ENCODE measurements at places on chromosomes 1 and 21.

DNA sequence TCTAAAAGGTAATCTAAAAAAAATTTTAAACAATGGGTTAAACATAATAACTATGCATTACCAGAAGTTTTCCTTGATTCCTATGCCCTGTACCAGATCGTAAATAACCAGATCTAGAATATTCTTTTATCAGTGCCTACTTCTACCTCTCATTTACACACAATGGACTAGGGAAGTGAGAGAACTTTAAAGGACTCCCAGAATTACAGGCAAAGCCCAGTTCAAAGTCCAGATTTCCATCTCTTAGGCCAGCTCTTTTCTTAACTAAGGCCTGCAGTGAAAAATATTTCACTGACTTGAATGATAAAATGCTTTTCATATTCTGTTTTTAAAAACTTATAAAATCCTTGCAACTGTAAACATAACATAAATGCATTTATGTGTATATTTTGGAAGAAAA lies 32.6 kb downstream of the ESRRG start:
- no peak for DNase-seq

DNA sequence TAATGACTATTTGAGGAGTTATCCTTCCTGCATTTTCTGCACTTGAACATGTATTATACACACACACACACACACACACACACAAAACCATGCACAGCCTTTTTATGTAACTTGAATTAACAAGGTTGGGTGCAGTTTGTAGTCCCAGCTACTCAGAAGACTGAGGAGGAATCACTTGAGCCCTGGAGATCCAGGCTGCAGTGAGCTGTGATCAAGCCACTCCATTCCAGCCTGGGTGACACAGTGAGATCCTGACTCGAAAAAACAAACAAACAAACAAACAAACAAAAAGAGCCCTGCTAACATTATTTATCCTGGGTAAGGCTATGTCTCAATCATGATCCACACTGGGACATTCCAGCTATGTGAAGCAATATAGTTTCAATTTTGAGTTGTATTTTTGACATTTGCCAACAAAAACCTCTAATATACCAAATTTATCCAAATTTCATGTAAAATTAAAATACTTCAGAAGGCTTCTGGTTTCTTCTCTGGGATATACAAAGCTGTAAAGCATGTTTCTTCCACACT lies 156.8 kb downstream of the NTPCR start:
- no peak for DNase-seq

GRCh38 chr1:43214501-43215444 lies 42.6 kb downstream of the CFAP57 start:
- no peak for DNase-seq

GRCh38 chr1:155322571-155322952 lies 1.9 kb downstream of the RUSC1 start:
- no peak for DNase-seq

GRCh38 chr1:200247518-200247917 lies 162.3 kb downstream of the ZNF281 start:
- no peak for DNase-seq

DNA sequence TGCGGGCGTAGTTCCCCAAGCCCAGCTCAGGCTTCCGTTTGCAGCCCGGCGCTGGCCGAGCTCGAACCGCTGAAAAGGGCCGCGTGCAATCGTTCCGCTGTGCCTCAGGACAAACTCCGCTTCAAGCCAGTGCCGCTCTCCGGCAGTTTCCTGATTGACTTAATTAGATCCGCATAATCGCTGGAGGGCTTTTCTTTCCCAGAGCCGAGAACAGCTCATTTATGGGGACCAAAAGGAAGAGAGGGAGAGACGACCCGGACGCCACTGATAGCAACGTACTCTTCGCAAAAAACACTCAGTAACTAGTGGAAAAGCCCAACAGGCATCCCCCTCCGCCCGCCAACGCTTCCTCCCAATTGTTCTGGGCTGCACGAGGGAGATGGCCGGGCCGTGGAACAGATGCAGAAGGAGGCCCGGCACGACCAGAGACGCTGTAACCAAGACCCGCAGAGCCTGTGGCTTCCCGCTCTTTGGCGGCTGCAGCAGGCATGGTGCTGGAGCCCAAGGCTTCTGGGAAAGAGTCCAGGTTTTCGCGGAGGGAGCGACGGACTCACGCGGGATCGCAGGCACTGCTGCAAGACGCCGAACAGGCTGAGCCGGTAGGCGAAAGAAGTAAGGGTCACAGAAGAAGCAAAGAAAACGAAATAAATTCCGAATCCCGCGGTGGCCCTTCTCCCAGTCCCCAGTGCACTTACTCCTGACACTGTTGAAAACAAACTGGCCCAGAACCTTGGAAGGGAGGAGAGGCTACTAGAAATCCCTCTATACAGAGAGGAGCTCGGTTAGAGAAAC lies 3.6 kb upstream of the FOXD2 start:
- no peak for DNase-seq

- DNase-seq: no peak
These were observed 1.8 kb downstream of the PIK3R3 start for GRCh38 chr1:46130606-46131005.

DNA sequence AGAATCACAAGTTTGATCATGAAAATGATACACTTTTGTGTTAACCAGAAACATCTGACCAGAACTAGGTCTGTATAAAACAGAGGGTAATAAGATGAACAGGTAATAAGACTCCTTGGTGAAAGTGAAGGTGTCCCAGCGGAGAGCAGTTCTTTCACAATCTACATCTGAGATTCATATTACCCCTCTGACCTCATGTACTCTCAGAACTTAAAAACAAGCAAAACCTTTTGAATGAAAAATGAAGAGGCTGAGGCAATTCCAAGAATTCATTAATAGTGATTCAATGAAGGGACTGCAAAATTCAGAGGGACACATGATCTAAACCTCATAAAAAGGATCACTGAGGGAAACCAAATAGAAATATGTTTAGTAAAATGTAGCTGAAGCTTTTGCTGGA lies 10.9 kb upstream of the MPZL1 start:
- no peak for DNase-seq

DNA sequence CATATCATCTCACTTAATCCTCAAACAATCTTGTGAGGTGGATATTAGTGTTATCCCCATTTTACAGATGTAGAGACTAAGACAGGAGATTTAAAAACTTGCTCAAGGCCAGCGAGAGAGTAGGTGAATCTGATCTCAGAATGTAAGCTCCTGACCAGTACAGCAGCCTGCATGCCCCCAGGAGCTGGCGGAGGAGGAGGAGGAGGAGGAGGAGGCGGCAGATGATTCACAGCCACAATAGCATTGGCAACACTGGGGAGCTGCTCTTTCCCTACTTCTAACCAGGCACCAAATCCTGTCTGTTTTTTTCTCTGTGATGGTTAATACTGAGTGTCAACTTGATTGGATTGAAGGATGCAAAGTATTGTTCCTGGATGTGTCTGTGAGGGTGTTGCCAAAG lies 243.2 kb downstream of the ATG4C start:
- no peak for DNase-seq

DNA sequence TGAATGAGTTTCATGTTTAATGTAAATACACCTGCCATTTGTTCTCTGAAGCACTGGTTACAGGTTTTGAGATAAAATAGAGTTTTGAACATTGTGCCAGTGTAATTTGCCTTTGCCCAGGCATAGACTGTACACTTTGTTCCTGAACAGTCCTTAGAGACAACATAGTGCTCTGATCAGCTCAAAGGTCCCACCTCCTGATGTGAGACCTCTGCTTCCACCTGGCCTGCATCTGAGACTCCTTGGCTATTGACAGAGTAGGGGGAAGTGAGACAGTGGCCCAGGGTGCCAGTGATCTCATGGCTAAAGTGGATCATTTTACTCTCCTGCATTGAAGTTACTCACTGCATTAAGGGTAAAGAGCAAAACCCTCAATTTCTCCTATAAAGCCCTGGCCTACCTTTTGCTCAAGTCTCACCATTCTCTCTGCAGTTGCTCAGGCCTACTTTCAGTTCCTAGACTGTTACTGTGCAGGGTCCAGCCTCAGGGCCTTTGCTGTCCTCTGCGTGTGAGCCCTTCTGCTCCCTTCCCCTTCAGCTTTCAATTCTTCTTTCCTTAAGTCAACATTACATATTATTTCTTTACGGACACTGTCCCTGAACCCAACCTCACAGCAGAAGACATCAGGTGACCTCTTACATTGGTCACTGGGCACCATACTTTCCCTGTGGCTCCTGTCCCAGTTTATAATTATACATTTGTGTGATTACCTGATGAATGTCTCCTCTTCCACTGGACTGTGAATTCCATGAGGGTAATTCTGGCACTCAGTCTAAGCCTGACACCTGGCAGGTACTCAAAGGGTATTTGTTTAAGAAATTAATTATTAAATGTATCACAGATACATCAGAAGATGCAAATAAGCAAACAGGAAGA lies 142.9 kb downstream of the ROR1 start:
- no peak for DNase-seq

- no peak for DNase-seq
These were observed 45.3 kb upstream of the COL18A1 start for GRCh38 chr21:45359451-45360217.

DNA sequence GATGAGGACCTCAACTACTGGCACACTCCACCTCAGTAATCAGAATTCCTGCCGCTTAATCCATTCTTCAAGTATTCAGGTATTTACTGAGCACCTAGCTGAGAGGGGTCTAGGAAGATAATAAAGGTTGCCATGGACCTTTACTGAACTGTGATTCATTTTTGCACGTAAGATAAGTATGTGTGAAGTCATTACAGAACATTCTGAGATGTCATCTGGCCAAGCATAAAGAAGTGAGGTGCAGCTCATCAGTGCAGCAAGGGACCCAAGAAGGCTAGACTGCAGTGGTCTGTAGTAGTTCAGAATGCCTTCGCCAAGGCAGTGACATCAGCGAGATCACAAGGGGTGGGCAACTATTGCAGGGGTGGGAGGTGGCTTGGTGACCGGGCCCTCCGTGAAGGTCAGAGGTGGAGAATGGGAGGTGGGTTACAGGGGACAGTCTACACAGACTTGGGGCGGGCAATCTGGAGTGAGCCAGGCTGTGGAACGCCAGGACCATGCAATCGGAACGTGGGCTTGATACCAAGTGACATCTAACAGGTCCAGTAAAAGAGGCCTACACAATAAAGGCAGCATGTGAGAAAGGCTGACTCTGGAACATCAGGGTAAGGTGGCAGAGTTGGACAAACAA lies 107.4 kb downstream of the SLC45A1 start:
- no peak for DNase-seq

GRCh38 chr1:4787551-4787950 lies 133.1 kb downstream of the AJAP1 start:
- no peak for DNase-seq

- no peak for DNase-seq
These were observed 50.5 kb upstream of the IKBKE start for GRCh38 chr1:206419783-206420182.

- DNase-seq: no peak
These were observed 31.4 kb upstream of the ACTL8 start for GRCh38 chr1:17723684-17724083.

DNA sequence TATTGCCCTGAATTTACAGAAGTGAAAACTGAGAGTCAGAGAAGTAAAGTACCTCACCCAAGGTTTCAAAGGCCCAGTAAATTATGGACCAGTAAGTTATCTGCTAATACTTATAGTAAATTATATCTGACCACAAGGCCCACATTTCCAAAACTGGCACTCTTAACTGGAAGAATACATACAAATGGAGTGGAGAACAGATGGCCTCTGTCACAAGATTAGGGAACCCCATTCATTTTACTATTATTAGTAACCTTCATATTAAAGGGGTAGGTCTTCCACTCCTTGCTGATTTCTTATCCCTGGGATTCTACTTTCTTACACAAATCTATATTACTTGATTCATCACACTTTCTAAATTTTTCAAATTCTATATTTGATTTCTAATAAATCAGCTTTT lies 588.8 kb downstream of the NEGR1 start:
- no peak for DNase-seq

DNA sequence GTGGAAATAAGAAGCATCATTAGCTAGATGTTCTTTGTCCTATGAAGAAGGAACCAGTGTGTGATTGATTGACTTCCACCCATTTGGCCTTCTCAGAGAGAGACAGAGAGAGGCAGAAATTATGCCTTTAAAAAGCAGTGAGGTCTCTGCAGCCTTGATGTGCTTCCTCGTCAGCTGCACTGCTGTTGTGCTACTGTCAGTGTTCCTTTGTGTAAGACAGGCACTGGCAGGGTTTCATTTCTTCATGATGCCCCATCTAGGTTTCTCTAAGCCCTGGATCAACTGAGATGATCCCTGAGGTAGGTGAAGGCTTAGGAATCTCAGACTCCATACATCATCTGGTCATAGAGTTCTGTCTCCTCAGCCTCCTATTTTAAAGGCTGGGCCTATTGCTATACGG lies 34.9 kb downstream of the GPR3 start:
- no peak for DNase-seq

DNA sequence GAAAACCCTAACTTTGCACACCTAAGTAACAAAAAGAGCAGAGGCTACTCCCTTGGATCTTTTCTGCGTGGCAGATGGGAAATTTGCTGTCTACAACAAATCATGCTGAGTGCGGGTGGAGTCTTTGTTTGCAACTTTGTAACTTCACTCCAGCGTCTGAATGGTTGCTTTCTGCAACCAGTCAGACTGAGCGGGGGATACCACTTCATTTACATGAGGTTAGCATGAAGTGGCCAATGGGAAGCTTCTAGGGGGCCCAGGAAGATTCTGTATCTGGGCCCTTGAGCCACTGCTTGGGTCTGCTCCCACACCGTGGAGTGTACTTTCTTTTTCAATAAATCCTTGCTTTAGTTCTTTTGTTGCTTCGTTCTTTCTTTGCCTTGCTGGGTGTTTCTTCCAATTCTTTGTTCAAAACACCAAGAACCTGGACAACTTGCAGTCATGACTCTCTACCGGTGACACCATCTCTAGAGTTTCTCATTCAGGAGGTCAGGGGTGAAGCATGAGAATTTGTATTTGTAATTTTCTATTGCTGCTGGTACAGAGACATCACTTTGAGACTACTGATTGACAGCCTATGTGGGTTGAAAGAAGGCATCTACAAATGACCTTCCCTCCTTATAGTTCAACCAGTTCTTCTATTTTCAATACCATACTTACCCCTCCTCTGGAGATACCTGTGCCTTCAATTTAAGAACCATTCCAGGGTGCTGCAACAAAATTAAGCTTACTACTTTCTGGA lies 55.8 kb upstream of the RC3H1 start:
- DNase-seq: no peak

GRCh38 chr1:235945775-235946570 lies 79.3 kb upstream of the LYST start:
- DNase-seq: no peak

- no peak for DNase-seq
These were observed 11.9 kb downstream of the TRAF3IP3 start for GRCh38 chr1:209767706-209768105.
